ENCODE measurements at places on chromosomes 4 and X.
A peak's percentile ranks its signal among the peaks of the same experiment; 100 is the strongest.

GRCh38 chrX:34130501-34130900 is 1.6 kb downstream of the FAM47A start:
- DNase-seq, result no peak

GRCh38 chr4:7937006-7937405 is 2.7 kb downstream of the AFAP1 start:
- no peak for DNase-seq

DNA sequence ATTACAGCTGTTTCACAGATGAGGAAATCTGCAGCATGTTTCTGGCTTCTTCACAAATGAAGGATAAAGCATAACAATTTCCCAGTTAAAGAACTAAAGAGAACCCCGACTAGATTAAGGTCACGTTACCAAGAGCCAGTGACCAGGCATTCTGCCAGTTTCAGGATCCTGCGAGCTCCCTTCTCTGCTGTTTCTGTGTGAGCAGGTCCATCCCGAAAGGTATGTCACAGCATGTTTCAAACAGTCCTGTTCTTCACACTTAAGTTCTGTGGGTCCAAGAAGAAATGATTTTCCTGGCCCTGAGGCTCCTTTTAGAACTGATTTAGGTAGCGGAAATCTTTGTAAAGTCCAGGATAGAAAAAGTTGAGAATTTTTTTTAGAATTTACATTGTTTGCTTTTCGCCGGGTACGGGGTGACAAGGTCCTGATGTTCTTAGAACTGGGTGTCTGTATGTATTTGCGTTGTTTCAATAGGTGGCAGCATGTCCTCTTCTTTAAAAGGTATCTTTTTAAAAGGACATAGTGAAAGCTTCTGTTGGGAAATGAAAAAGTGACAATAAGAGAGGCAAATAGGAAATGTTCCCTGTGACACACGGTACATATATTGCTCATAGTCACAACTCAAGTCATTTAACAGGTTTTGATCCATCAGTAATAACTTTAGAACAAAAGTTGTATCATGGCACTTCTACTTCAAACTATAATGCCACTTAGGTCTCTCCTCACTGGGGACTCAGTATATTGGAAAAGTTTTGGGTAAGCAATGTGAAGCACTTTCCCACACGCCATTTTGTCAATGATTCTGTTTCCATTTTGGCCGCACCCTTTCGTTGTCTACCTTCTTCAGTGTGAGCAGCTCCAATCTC is 18.4 kb downstream of the IL21 start:
- no peak for DNase-seq

- DNase-seq, result peak; percentile 27
These were observed 552 bp downstream of the NKRF start for GRCh38 chrX:119605464-119606279.

- DNase-seq, result no peak
These were observed 35.3 kb upstream of the SPRY1 start for GRCh38 chr4:123361195-123361861.

DNA sequence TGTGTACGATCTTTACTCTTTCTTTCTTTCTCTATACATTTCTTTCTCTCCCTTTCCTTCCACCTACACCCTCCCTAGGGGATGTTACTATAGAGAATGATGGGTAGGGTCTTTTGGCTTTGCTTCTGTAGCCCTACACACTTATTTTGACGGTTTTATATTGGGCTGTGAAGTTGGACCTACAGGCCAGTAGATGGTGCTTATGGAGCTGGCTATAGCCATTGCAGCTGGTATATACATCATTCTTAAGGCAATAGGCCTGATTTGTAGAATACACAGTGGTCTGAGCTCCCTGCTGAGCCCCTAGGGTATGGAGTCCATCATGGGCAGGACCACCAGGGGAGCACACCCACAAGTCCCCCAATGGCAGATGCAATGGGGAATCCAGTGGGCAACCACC is 1869.7 kb downstream of the STIM2 start:
- no peak for DNase-seq

DNA sequence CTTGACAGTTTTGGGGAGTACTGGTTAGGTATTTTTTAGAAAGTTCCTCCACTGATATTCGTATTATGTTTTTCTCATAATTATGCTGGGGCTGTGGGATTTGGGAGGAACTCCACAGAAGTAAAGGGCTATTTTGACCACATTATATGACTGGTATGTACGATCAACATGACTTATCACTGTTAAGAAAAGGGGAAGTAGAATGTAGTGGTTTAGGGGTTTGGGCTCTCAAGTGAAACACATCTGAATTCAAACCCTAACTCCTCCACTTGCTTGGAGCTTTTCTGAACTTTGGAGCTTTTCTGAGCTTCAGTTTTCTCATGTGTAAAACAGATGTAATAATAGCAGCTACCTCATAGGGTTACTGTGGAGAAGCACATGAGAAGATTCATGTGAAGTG is 96.4 kb upstream of the C1GALT1C1 start:
- DNase-seq, result no peak

Data from activated T-helper 1 cell treated with Interleukin-2 at 50 U/mL for 16 hours (primary cell).